ENCODE measurements at places on chromosomes 3 and 15. TPM values are rescaled to one million over a fixed set of nuclear protein-coding genes. Genes with fewer than 3 reads are reported as not detected.

- no peak for DNase-seq
Observed at GRCh38 chr3:8143186-8143585, 358.4 kb upstream of the LMCD1 start.

- DNase-seq = no peak
Observed at GRCh38 chr3:113695786-113696645, at the start of gene USF3. Gene USF3 (minus strand): TSS chr3:113696642. CDS start chr3:113674878, 21,764 bp downstream.

DNA sequence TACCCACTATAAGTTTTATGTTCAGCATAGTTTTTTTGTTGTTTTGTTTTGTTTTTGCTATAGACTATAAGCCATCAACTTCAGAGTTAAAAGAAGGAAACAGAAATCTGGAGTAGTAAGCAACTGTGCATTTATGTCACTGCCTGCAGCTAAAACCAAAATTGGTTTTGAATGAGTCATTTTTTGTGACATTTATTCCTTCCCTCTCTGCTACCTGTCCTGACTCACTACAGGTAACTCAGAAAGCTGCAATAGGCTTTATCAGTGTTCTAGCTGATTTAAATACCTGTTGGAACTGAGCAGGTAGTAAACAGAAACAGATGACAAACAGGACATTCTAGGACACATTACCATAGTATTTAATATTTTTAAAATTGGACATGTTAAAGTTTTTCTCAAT, 393.3 kb upstream of the WNT5A start:
- no peak for DNase-seq

- no peak for DNase-seq
Observed at GRCh38 chr3:7392206-7392605, 531.3 kb downstream of the GRM7 start.

DNA sequence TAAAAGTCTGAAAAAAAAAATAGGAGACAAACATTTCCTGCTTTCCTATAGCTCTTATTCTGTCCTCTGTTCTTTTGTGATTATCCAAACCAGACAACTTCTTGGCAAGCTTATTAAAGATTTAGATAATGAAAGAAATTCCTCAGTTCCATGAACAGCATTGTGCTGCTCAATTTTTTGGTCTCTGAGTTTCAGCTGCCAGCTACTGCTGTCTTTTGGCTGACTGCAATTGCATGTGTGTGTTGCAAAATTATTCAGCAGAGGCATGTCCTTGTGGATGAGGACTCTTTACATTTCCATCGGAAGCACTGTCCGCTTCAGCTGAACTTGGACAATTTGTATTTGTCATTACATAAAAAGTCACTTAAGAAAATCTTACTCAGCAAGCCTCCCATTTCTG, 397.3 kb upstream of the RASGRP1 start:
- no peak for DNase-seq

- DNase-seq = no peak
Observed at GRCh38 chr3:6551165-6551564, 309.8 kb upstream of the GRM7 start.

- DNase-seq = no peak
Observed at GRCh38 chr3:52886049-52886730, 11.2 kb downstream of the STIMATE start.

DNA sequence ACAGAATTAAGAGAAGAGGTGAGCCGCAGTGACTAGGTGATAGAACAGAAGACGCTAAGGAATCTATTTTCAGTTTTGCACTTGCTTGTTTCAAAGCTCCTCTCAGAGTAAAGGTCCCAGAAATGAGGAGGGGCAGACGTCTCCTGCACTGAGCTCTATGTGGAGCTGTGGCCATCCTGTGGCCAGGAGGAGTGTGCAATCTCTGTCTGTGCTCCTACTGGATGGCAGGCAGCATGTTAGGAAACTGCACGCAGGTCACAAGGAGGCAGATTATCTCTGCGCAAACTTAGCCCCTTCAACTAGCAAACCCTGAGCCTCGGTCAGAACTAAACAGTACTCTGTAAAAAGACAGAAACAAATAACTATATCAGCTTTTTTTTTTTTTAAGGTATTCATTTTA, 31.1 kb upstream of the PPIB start:
- DNase-seq = no peak

DNA sequence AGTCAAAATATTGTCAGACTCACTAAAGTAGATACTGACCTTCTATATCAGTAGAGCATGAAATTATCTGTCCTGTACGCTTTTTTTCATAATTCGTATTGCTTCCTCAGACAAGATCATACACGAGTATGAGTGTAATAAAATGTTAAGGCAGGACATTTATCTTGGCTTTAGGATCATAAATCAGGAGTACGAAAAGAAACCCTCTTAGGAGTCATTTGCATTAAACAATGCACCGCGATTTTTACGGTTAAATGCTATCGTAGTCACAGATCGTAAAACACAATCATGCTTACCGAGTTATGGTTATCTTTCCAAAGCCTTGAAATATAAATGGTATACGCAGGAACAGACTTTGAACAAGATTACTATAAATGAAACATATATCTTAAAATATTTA, 510.3 kb upstream of the ROBO1 start:
- DNase-seq = no peak

- DNase-seq = no peak
Observed at GRCh38 chr3:186124592-186124991, 15.7 kb upstream of the ETV5 start.

DNA sequence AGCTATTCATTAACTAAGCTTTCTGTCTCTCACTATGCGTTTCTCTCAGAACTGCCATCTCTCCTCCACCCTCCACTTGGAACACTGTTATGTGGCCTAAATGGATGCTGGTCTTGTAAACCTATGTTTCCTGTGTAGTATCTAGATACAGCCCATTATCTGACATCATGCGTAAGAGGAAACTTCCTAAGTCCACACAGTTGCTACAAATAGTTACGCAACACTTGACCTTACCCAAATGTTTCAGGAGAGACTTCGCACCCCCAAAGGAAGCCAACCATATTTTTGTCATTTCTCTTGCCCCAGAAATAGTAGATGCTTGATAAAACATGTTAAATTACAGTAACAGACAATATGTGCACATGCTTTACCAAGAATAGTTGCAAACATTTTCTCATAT, 87.2 kb upstream of the TPRG1 start:
- DNase-seq = no peak

DNA sequence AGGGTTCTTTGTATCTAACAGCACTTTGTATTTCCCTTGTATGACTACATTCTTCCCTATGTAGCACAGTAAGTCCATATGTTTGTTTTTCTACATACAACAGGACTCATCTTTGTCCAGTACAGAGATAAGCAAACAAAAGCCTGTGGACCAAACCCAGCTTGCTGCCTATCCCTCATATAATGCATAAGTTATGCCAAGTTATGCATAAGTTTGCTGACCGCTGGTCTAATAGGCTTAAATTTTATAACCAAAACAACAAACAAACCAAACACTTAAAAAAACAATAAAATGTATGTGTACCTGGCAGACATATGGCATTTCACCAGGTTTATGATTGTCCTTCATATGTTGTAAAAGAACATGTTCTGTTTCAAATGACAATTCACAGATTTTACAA, 56.0 kb downstream of the ZNF280D start:
- no peak for DNase-seq

DNA sequence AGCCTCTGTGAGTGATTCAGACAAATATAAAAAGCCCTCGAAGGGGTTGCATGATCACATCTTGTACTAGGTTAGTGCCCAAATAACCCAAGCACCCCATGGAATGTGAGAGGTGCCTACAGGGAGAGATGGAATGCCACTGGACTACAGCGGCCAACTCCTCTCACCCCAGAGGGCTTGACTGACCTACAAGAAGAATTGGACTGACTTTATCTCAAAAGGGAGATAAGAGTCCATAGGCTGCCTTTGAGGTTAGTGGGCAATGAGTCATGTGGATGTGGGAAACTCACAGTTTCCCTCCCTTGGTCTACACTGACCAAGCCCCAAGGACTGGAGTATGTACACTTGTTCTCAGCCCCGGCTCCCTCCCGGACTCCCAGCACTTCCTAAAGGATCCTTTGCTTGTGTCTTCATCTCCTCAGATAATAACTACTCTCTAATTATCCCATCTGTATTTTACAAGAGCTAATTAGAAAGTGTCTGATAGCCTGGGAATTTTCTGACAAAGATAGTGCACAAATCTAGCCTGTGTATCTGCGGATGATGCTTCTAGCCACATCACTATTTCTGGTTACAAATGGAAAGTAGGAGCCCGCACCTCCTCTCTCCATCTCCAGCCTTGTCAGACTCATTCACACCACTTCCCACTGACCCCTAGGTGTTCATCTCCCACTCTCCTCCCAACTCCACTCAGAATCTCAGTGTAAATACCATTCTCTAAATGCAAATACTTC, 547.8 kb upstream of the TBL1XR1 start:
- DNase-seq = no peak

- no peak for DNase-seq
Observed at GRCh38 chr15:94674296-94674695, 442.9 kb downstream of the MCTP2 start.

GRCh38 chr15:79916502-79917132, 19.8 kb upstream of the MTHFS start:
- DNase-seq = no peak

GRCh38 chr3:87987952-87988351, 70.9 kb downstream of the CGGBP1 start:
- DNase-seq = no peak

DNA sequence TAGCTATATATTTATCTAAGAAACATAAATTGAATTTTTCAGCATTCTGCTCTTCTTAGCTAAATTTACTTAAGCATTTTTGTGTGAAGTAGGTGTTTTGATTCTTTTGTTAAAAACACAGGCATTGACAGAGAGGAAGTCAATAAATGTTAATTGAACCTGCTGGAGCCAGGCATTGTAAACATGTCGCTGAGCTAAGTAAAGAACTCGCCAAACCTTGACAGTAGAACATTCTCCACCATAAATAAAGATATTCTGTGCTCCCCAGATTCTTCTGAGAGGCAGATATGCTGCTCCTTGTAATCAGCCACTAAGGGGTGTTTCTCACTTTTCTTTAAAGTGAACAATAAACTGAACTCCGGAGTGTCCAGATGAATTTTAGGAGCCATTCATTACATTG, 38.4 kb downstream of the SYNM start:
- DNase-seq = no peak

DNA sequence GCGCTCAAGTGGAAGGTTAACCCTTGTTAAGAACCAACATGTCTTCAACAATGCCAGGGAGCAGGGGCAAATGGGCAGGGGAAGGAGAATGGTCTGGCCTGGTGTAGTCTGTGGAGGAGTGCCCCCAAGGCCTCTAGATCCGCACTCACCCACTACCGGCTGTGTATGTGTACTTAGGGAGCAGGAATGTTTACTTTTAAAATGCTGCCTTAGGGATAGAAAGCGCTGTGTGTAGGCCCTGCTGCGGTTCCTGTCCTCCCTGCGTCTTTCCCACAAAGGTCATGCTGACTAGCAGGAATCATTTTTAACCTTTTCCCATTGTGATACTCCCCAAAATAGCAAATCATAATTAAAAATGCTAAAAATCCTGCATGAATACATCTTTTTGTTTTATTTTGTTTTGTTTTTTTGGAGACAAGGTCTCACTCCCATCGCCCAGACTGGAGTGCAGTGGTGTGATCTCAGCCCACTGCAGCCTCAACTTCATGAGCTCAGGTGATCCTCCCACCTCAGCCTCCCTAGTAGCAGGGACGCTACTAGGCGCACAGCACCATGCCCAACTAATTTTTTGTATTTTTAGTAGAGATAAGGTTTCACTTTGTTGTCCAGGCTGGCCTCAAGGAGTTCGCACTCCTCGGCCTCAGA, 35.9 kb upstream of the CEMIP start:
- no peak for DNase-seq

- no peak for DNase-seq
Observed at GRCh38 chr3:124381575-124382333, 348.5 kb upstream of the UMPS start.

DNA sequence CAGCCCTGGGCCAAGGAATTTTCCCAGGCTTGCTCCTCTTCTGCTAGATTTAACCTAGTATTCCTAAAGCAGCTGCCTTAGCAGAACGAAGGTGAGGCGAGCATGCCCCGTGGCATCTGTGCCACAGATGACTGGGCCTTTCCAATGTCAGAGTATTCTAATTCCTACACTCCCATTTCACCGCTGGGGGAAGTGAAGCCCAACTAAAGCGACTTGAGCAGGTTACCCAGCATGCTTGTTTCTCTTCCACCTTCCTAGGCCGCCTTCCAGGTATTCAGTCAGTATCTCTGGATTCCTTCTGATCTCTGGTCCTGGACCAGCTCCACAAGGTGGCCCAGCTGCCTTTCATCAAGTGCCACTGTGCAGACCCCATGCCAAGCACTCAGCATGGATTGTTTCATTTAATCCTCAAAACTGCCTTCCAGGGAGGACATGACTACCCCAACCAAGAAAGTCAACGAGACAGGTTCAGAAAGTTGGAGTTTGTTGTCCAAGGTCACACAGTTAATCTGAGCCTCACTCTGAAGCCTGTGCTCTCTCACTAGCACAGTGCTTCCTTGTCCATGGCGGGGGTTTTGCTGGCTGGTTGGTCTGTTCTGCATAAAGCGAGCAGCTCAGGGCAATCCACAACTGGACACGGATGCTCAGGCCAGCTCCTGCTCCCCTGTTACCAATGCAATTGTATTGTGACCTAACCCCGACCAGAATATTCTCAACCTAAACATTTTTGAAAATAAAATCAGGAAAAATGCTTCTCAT, 15.1 kb downstream of the MYO5C start:
- no peak for DNase-seq

DNA sequence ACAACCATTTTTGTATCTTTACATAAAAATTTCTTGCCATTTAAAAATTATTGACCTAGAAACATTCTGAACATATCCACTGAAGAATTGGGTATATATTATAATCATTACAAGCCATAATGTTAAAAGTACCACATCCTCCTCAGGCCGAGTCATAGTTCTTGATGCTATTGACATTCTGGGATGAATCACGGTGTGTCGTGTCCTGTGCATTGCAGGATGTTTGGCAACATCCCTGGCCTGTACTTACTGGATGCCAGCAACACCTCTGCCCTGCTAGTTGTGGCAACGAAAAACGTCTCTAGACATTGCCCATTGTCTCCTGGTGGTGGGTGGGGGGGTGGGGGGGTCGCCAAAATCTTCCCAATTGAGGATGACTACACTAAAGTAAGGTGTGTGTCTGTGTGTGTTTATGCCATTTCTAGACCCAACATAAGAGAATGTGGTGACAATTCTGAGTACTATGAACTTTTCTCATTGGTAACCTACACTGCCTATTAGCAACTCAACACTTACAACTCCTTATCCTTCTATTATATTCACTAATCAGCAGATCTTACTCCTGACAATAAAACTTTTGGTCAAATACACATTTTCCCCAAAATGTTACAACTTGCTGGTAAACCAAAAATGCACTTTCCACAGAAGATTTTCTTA, 471.6 kb downstream of the FOXP1 start:
- no peak for DNase-seq

Gene SLC6A1
- not detected for total RNA-seq

Gene NUSAP1
- total RNA-seq = 124 TPM

Gene VEPH1
- total RNA-seq = 20.7 TPM

Gene GHRL
- total RNA-seq = not detected

Gene GOLGB1
- total RNA-seq = 10.5 TPM

Gene FBN1
- total RNA-seq = 75.2 TPM

Gene DNAH12
- not detected for total RNA-seq

Gene RTP4
- 0.40 TPM for total RNA-seq

Gene CISH
- 3.8 TPM for total RNA-seq

Gene ACAD11
- 8.3 TPM for total RNA-seq

Gene CCDC54
- not detected for total RNA-seq

Measured in epithelial cell of proximal tubule (primary cell).